ENCODE measurements at places on chromosomes 12 and 14.
A peak's percentile ranks its signal among the peaks of the same experiment; 100 is the strongest.

DNA sequence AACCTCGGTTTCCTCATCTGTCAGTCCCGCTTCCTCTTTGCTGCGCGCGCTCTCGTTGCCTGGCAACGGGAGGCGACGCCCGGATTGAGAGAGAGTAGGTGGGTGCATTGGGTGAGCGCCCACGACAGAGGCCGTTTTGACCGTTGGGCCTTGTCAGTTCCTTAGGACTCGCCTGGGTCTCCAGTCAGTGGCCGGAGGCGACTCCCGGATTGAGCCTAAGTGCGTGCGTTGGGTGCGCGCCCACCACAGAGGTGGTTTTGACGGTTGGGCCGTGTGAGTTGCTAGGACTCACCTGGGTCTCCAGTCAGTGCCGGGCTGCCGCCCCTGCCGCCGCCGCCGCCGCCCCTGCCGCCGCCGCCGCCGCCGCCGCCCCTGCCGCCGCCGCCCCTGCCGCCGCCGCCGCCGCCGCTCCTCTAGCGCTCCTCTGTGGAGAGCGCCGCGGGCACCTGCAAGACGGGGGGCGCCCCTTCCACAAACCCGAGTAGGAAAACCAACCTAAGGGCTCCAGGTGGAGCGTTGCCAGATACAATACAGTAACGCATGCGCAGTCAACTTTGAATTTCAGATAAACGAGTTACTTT, 37.2 kb downstream of the APOBEC1 start:
- no peak for DNase-seq

GRCh38 chr12:116455540-116456329, 103.4 kb upstream of the MAP1LC3B2 start:
- no peak for DNase-seq

- DNase-seq = no peak
Observed at GRCh38 chr12:26238341-26239121, 43.2 kb downstream of the SSPN start.

- DNase-seq = no peak
Observed at GRCh38 chr14:59490756-59491155, 6.4 kb downstream of the JKAMP start.

DNA sequence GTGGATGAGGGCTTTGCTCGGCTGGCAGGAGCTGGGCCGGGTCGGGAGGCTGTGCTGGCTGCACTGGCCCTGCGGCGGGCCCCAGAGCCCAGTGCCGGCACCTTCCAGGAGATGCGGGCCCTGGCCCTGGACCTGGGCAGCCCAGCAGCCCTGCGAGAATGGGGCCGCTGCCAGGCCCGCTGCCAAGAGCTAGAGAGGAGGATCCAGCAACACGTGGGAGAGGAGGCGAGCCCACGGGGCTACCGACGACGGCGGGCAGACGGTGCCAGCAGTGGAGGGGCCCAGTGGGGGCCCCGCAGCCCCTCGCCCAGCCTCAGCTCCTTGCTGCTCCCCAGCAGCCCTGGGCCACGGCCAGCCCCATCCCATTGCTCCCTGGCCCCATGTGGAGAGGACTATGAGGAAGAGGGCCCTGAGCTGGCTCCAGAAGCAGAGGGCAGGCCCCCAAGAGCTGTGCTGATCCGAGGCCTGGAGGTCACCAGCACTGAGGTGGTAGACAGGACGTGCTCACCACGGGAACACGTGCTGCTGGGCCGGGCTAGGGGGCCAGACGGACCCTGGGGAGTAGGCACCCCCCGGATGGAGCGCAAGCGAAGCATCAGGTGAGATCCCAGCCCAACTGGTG, 11.5 kb downstream of the ARHGEF40 start:
- DNase-seq = no peak

DNA sequence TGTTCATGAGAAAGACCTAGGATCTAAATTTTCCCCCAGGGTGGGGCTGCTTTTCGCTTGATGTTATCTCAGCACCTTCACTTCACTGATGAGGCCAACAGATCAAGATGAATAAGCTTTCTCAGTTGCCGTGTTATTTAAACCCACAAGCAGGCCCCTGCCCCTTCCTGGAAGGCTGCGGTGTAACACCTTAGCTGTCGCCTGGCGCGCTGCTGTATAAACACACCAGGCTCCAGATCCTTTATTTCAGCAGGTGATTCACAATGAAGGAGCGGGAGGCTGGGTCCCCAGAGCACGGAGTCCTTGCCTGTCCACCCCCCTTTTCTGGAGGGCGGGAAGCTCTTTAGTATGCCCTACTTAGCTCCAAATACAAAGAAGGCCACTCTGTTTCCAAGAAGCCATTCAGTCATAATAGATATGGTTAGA, 515.4 kb downstream of the FUT8 start:
- DNase-seq = peak; percentile 91

- DNase-seq = no peak
Observed at GRCh38 chr14:62546862-62547474, 498.3 kb downstream of the KCNH5 start.

DNA sequence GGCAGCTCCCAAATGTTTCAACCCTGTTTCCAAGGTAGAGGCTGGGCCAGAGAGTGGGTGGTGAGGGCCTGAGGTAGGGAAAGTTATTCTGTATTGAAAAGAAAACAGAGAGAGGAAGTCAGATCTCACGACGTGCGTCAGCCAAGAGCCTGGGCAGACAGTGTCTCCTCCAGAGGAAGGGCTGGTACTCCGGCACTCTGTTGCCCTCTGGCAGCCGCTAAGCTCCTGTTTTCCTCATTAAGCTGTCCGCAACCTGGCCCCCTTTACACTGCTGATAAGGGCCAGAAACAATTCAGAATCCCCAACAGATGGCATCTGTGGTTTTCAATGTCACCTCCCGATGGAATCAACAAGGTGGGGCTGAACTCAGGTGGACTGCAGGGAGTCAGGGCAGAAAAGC, 26.0 kb upstream of the LTBP2 start:
- DNase-seq = no peak

DNA sequence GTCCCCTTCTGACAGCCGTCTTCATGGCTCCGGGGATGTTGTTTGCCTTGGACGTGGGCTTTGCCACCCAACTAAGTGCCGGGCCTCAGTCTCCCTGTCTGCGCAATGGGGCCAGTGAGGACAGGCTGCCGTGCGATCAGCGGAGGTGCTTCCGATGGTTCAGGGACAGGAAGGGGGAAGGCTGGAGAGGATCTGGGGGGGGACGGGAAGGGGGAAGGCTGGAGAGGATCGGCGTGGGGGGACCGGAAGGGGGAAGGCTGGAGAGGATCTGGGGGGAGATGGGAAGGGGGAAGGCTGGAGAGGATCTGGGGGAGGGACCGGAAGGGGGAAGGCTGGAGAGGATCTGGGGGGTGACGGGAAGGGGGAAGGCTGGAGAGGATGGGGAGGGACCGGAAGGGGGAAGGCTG, 3.4 kb downstream of the MMP17 start:
- DNase-seq = no peak

DNA sequence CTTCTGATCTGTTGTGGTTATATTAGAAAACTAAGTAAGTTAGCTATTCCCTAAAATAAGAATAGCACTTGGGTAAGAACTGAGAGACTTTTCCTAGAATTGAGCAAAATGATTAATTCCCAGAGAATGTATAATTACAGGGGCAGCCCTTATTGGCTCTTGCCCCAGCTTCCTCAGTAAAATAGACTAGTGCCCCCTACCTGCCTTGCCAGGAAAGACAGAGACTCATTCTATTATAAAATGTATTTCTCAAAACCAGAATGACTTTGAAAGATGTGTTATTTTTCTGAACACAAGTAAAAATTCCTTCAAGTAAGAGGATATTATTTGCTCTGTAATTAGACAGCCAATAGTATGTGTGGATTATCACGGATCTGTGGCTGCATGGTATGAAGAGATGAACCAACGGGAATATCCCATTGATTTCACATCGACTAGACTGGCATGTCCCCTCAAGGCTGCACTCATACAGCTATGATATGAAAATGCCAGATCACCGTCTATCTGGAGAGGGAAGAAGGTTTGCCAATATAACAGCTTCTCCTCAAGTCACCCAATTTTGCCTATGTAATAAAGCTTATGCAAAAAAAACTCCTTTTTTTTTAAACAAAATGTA, 7.4 kb upstream of the GLRX5 start:
- peak; percentile 58 for DNase-seq

DNA sequence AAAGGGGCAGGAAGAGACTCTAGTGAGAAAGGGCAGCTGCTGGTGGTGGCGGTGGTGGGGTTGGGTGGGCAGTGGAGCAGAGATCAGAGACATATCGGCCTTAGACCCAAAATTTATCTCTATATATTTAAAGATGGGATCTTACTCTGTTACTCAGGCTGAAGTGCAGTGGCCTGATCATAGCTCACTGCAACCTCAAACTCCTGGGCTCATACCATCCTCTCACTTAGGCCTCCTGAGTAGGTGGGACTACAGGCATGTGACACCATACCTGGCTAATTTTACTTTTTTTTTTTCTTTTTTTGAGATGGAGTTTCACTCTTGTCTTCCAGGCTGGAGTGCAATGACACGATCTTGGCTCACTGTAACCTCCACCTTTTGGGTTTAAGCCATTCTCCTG, 18.6 kb upstream of the ITGA5 start:
- no peak for DNase-seq

GRCh38 chr12:16555630-16556029, 50.3 kb downstream of the LMO3 start:
- DNase-seq = no peak

DNA sequence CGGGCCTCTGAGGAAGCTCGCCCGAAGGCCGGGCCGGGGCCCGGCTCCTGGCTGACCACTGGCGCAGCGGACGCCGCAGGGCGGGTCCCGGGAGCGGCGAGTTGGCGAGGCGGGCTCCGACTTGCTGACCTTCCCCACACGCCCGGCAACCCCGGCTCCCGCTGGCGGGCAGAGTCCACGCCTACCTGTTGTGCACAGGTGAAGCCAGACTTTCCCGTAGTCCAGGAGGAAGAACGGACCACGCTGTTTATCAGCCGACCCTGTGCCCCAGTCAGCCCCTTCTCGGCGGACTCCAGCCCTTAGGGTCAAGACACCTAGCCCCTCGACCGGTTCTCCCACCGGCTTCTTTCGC, 407 bp downstream of the HEATR5A start:
- DNase-seq = peak; percentile 26

DNA sequence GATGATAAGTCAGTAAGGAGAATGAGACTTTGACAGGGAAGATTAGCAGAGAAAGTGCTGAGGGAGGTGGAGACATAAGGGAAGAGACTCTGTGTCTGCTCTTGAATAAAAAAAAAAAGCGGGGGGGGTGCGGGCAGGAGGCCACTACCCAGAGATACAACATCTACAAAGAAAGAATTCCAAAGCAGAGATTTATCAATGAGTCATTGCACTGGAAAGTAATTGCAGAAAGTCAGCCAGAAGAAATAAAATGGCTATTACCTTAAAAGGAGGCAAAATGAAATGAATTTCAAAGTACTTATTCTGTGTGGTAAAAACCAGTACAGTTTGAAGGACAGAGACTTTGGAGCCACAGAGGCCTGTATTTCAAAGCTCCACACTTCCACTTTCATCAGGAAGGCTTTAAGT, 267.1 kb upstream of the PRKD1 start:
- DNase-seq = no peak

- DNase-seq = no peak
Observed at GRCh38 chr12:132287391-132288238, 41.8 kb downstream of the GALNT9 start.

GRCh38 chr12:108457006-108457733, 57.9 kb upstream of the FICD start:
- DNase-seq = no peak

DNA sequence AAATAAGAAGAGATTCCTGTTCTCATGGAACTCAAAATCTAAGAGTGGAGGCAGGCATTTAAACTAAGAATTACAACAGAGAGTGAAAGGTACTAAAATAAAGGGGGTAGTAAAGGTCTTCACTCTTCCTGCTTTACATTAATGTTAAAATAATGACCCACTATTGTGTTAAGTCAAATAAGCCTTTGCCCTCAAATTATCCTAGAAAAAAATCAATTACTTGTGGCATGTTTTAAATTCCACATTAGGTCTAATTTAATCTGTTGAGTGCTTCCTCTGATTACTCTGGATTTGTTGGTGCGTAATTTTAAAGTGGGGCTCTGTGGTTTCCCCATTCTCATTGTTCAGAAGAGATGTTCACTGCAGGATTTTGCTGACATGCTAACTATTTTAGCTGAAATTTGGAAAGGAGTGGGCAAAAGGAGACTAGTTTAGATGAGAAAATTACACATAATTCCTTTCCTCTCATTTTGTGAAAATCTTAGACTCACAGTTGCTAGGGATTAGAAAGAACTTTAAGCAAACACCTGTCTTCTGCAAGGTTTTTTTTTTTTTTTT, 35.5 kb downstream of the BTG1 start:
- no peak for DNase-seq

DNA sequence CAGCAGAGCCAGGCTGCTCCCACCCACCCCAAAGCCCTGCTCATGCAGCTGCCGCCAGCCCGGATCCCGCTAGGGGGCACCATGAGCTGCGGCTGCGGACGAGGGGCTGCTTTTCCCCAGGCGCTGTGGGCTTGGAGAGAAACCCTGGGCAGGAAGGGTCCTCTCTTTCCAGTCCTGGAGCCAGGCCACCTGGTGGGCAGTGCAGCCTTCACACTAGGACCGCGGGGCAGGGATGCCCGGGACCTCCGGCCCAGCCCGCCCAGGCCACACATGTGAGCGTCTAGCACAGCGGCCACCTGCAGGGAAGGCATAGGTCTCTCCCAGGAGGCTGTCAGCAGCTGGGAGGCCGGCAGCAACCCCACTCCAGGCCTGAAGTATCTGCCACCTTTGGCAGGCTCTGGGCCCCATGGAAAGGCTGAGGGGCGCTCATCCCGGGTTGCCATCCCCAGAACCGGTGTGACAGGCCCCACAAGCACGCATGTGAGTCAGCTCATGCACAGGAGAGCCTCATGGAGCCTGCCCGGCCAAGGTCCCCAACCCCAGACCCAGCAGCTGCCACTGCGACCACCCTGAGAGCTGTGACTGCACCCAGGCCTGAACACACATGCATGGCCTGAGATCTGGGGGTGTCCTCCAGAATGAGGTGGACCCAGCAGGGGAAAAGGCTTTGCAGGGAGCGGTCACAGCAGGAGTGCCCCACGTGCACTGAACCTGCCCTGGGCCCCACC, 280.0 kb upstream of the RTL1 start:
- DNase-seq = peak; percentile 11

DNA sequence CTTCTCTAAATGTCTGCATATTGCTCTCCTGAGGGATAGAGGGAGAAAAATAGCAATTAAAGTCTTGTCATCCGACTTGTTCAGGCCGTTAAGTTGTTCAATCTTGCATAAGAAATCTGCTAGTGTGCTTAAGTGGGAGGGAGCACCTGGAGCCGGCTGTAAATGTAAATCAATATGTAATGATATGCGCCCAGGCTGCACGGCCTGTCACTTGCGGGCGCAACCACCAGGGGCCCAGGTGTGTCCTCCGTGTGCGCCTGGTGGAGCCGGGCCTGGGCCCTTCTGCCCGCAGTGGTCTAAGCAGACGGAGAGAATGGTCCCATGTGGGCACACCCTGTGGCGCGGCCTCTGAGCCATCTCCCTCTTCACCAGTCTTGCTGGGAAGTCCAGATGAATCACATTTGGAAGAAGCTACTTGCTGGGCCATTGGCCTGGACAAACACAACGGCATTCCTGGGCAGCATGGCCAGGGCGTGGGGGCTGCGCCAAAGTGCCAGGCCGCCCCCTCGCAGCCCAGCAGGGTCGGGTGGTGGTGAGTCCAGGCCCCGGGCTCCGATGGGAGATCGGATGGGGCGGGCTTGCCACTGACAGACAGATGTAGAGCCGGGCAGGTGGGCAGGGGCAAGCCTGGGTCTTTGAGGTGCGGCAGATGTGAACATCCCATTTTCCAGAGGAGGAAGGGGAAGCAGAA, 193.3 kb upstream of the C14orf180 start:
- DNase-seq = peak; percentile 11

GRCh38 chr14:74308695-74309094, 6.0 kb upstream of the ABCD4 start:
- no peak for DNase-seq

GRCh38 chr12:33724867-33725266, 285.2 kb upstream of the SYT10 start:
- no peak for DNase-seq

All from activated CD4-positive, alpha-beta memory T cell treated with anti-CD3 and anti-CD28 coated beads, Interleukin-2, amount 10 ng/mL, durations not matched to agents 7 days and 5 days (primary cell).